ENCODE measurements at places on chromosomes 5 and 9. TPM values are rescaled to one million over a fixed set of nuclear protein-coding genes. Genes with fewer than 3 reads are reported as not detected.

Gene INSL6
- not detected for total RNA-seq

Gene SEC16A
- total RNA-seq: 18.2 TPM

Gene RNF183
- not detected for total RNA-seq

Gene SPINK7
- not detected for total RNA-seq

All from aortic smooth muscle cell (primary cell).